CD4-positive, alpha-beta T cell treated with Interleukin-21 for 1 hour (primary cell): ENCODE measurements at places on chromosomes 13 and 19.

GRCh38 chr19:39816287-39817048 is 17.5 kb downstream of the DYRK1B start:
- no peak for DNase-seq

GRCh38 chr19:4737955-4738600 is 14.4 kb upstream of the DPP9 start:
- no peak for DNase-seq

GRCh38 chr13:59345311-59345710 is 818.4 kb downstream of the DIAPH3 start:
- DNase-seq, result no peak

DNA sequence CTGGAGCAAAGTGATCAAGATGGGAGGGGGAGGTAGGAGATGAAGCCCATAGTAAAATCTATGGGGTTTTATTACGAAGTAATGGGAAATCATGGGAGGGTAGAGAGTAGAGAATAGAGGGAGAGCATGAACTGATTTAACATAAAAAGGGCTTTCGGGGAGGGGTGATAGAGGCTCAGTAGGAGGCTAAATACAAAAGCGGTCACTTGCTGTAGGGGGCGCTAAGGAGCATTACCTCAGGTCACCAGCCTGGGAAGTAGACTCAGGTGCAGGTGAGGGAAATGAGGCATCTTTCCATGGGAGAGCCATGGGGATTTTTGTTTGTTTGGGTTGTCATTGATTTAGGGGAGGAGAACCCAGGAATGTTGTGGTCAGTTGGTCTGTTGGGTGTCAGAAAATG is 14.1 kb downstream of the KRTDAP start:
- no peak for DNase-seq

DNA sequence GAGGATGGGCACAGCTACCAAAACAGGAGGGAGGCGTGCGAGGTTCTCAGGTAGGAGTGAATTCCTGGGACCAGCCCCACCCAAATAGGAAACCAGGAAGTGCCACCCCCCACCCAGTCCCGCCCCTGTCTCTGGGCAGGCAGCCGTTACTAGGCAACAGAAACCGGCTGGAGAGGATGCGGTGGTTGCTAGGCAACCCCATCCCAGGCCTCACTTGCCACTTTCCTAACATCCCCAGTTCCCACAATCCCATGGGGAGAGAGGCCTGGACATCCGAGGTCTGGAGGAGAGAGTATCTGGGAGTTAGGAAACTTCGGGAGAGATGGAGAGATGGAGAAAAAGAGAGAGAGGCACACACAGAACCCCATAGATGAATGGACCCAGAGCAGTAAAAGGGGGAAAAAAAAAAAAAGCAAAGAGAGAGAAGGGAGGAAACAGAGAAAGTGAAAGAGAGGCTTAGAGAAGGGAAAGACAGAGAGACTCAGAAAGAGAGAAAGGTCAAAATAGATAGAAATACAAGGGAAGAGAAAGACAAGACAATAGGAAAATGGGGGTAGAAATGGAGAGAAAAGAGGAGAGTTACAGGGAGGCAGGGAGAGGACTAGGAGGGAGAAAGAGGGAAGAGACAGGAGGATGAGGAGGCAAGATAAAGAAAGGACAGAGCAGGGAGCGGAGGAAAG is 3.8 kb downstream of the GRIK5 start:
- DNase-seq, result peak; percentile 6

DNA sequence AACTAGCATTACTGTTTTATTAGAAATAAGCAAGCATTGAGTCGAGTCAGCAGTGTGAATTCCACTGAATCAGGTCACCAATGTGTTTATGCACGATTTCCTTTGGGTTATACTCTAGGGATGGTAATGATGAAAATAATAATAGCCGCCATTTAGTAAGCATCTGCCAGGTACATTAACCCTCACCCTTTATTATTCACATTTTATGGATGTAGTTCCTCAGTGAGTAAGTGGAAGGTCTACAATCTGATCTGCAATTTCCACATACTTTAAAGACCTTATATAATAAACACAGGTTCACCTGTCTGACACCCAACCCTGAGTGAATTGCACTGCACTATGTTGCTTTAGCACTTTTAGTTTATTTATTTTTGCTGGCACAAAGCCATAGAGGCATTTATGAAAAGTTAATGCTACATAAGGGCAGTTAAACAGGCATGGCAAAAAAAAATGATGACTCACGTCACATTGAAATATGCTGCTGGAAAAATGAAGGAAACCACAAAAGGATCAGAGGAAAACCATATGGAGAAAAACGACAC is 122.4 kb downstream of the TRPC4 start:
- DNase-seq, result no peak

DNA sequence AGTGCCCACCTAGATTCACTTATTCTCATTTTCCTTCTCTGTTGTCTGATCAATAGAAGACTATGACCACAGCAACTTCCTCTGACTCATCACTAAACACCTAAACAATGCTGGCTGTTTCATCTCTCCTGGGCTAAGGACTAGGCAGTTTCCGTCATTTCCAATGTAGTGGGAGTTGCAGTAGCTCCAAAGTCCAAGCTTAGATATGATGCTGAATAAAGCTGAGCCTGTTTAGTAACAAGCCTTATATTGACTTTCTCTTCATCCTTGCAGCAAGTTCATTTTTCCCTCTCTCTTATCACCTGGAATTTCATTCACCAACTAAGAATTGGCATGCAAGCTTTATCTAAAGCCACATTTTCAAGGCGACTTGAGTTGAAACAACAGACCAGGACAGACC is 53.5 kb upstream of the PCDH9 start:
- DNase-seq, result no peak

DNA sequence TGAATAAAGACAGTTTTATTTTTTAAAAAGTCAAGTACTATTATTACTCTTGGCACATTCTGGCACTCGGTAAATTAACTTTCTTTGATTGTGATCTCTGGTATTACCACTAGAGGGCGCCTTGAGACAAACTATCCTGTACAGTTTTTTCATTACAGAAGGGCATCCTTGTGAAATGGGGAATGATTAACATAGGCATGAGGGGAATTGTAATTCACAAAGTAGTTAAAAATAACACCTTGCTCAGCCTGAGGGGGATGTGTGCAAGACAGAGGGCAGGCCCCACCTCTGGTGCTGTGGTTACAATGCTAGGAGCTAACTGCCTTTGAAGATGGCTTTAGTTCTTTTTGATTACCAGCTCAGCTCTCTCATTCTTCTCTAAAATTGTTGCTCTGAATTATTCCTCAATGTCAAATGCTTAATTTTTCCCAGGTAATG is 24.2 kb upstream of the C1QTNF9B start:
- DNase-seq, result peak; percentile 51

DNA sequence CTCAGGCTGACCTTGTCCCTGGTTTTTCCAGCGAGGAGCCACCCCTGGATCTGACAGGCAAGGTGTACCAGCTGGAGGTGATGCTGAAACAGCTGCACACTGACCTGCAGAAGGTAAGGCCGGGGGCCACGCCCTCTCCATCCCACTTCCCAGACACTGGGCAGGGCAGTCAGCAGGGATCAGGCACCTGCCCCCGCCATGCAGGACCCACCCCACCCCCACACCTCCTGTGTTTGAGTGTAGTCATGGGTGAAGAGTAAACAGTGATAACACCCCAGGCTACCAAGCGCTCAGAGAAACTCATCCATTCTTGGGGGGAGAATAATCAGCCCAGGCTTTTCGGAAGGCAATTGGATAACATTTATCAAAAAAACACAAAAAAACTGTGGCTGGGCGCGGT is 19.9 kb downstream of the DPF1 start:
- DNase-seq, result no peak

DNA sequence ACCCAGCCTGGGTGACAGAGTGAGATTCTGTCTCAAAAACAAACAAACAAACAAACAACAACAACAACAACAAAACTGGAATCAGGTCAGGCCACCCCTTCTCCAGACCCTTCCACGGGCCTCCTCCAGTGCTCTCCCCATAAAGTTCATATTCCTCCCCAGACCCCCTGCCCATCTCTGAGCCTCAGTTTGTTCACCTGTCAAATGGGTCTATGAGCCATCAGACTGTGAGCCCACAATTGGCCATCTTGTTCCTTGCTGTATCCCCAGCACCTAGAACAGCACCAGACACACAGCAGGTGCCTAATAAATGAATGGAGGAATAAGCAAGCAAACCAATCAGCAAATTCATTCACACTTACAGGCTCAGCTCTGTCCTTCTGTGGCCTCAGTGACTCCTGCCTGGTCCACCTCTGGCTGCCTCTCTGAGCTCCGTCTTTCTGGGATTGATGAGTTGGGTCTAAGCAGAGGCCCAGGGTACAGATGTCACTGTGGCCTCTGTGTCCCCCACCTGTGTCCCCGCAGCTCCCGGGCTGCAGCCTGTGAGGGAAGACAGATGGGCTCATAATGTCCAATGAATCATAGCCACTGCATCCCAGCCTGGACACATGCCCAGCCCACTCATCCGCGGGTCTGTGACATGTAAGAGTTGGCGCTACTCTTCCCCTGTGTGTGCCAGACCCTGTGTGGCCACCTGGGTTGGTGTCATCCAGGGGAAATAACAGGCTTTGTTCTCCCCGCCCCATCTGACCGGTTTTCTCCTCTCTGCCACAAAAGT is 19.6 kb upstream of the PTPRS start:
- DNase-seq, result no peak

DNA sequence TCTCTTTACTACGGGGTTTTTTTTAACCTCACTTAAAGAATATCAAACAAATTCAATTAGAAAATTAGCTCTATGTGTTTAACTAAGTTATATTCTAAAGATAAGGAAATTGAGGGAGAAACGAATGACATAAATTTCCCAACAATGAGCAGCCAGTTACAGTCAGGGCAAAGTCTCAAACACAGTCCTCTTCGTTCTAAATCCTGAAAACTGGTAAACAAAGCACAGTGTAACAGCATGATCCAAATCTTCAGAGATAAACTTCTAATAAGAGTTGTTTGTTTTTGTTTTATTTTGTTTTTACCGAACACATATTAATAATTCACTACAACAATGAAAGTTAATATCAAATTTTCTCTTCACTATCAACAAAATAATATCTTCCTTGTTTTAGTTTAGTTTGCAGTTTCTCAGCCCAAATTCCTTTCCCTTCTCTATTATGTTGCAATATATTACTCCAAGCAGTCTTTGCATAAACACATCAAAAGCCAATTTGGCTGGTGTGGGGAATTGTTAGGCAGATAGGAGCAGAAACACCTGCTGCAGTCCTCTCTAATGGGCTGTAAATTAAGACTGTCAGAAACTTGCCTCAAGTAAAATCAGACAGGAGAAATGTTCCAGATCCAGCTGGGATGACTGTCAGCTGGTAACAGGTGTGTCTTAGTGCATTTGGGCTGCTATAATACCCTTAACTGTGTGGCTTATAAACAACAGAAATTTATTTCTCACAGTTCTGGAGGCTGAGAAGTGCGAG is 106.5 kb upstream of the SGCG start:
- no peak for DNase-seq

DNA sequence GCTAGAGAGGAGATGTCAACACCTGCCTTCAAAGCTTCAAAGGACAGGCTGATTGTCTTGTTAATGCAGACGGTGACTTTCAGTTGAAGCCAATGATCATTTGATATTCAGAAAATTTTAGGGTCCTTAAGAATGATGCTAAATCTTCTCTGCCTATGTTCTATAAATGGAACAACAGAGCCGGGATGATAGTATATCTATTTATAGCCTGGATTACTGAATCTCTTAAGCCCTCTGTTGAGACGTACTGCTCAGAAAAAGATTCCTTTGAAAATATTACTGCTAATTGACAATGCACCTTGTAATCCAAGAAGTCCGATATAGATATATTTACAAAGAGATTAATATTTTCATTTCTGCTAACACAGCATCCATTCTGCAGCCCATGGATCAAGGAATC is 35.8 kb upstream of the LMO7 start:
- no peak for DNase-seq
